ENCODE measurements at places on chromosomes 5 and 9.

GRCh38 chr5:143613329-143613728, 198.6 kb upstream of the HMHB1 start:
- H3K27ac ChIP-seq: no peak overlapping the region
- no peaks in the 10 kb centered on the region for H3K4me1 ChIP-seq

GRCh38 chr9:127349483-127350113, 47.4 kb upstream of the SLC2A8 start:
- no peak for DNase-seq
- no peaks in the 10 kb centered on the region for H3K27me3 ChIP-seq
- no peaks in the 10 kb centered on the region for H3K36me3 ChIP-seq
- peaks cover 7% of the 10 kb centered on the region for H3K4me1 ChIP-seq
- no peak overlapping the region for H3K27ac ChIP-seq

DNA sequence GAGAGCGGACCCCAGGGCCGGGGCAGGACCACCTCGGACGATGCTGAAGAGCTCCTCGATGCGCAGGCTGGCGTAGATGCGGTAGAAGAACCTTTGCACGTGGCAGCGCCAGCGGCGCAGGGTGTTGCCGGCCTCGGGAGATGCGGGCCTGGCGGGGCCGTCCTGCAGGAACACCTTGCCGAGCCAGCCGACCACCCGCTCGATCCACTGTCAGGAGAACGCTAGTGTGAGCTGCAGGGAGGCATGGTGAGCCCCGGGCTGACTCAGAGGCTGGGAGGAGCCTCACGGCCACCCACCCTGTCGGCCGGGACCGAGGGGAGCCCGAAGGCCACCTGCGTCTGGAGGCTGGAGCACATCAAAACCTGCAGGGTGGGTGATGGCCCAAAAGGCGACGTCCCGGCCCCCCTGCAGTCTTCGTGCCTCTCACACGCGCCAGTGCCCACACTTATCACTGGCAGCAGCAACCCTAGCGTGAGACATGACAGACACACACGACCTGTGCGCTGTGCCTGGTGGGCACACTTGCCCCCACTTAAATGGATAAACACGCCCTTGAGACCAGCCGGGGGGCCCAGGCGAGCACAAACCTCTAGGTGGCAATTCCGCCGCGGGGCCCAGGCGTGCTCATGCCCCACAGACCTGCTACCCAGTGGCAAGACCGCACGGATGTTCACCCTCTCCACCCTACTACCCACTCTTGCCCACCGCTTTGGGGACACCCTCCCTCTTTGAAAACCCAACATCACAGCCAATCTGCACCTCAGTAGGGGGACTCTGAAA, 3.3 kb downstream of the ANAPC2 start:
- H3K36me3 ChIP-seq: peaks cover 72% of the 10 kb centered on the region
- no peak overlapping the region for H3K27ac ChIP-seq
- peaks cover 17% of the 10 kb centered on the region for H3K4me1 ChIP-seq

- H3K4me3 ChIP-seq: no peak overlapping the region
- DNase-seq: no peak
- H3K4me1 ChIP-seq: no peaks in the 10 kb centered on the region
- no peaks in the 10 kb centered on the region for H3K36me3 ChIP-seq
- no peaks in the 10 kb centered on the region for H3K27me3 ChIP-seq
Observed at GRCh38 chr5:156093024-156093423, 233.9 kb upstream of the SGCD start.

GRCh38 chr9:106766616-106767015, 96.3 kb upstream of the ZNF462 start:
- no peak overlapping the region for H3K27ac ChIP-seq
- peaks cover 4% of the 10 kb centered on the region for H3K4me1 ChIP-seq
- H3K36me3 ChIP-seq: no peaks in the 10 kb centered on the region
- no peak for DNase-seq
- H3K27me3 ChIP-seq: no peaks in the 10 kb centered on the region
- no peak overlapping the region for H3K4me3 ChIP-seq

DNA sequence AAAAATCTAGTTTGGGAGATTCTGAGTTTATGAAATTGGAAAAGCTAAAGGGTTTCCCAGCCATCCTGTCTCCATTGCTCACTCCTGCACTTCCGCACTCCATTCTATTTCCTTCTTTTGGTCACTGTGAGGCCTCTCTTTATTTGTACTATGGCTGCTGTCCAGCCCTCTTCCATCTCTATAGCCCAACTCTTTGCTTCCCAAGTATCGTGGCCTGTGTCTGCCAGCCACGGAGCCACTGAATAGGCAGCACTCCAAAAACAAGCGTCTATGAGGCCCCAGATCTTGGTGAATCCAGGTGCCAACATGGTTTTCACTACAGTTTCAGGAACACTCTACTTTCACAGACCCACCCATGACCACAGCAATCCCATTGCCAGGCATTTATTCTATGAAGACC, 37.2 kb downstream of the GRAMD2B start:
- H3K27me3 ChIP-seq: no peaks in the 10 kb centered on the region
- DNase-seq: no peak
- H3K36me3 ChIP-seq: peaks cover 5% of the 10 kb centered on the region
- no peak overlapping the region for H3K27ac ChIP-seq

GRCh38 chr5:120621339-120621738, 157.2 kb downstream of the PRR16 start:
- H3K27ac ChIP-seq: no peak overlapping the region
- no peaks in the 10 kb centered on the region for H3K27me3 ChIP-seq
- H3K36me3 ChIP-seq: no peaks in the 10 kb centered on the region
- H3K4me3 ChIP-seq: no peak overlapping the region
- H3K4me1 ChIP-seq: no peaks in the 10 kb centered on the region

GRCh38 chr5:124655921-124656511, 90.4 kb downstream of the ZNF608 start:
- DNase-seq: peak; percentile 67
- H3K4me1 ChIP-seq: peaks cover 17% of the 10 kb centered on the region
- H3K4me3 ChIP-seq: no peak overlapping the region
- no peaks in the 10 kb centered on the region for H3K27me3 ChIP-seq
- peak overlapping the region; percentile 28 for H3K27ac ChIP-seq

GRCh38 chr9:2691212-2691611, 26.1 kb upstream of the KCNV2 start:
- no peak overlapping the region for H3K27ac ChIP-seq
- H3K4me3 ChIP-seq: no peak overlapping the region
- DNase-seq: peak; percentile 45
- no peaks in the 10 kb centered on the region for H3K27me3 ChIP-seq

- no peaks in the 10 kb centered on the region for H3K4me1 ChIP-seq
- no peak overlapping the region for H3K4me3 ChIP-seq
Observed at GRCh38 chr5:82766206-82766605, 311.0 kb downstream of the TMEM167A start.

DNA sequence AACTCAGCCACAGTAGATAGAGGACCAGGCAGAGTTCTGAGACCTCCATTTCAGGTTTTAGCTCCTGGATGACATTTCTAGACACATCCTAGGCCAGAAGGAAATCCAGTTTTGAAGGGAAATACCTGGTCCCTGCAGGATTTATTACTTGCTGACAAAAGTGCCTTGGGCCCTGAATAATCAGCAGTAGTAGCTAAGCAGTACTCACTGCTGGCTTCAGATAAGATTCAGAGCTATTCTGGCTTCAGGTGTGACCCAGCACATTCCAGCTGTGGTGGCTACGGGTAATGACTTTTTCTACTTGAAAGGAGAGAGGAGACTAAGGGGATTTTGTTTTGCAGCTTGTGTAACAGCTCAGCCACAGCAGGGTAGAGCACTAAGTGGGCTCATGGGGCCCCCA, 34.0 kb downstream of the NDUFAF2 start:
- no peaks in the 10 kb centered on the region for H3K36me3 ChIP-seq
- no peak overlapping the region for H3K4me3 ChIP-seq
- H3K27ac ChIP-seq: no peak overlapping the region
- H3K4me1 ChIP-seq: peaks cover 9% of the 10 kb centered on the region
- peak; percentile 87 for DNase-seq
- H3K27me3 ChIP-seq: no peaks in the 10 kb centered on the region

- H3K27me3 ChIP-seq: no peaks in the 10 kb centered on the region
- no peak overlapping the region for H3K27ac ChIP-seq
- no peak for DNase-seq
Observed at GRCh38 chr9:20314981-20315380, 307.3 kb downstream of the MLLT3 start.

DNA sequence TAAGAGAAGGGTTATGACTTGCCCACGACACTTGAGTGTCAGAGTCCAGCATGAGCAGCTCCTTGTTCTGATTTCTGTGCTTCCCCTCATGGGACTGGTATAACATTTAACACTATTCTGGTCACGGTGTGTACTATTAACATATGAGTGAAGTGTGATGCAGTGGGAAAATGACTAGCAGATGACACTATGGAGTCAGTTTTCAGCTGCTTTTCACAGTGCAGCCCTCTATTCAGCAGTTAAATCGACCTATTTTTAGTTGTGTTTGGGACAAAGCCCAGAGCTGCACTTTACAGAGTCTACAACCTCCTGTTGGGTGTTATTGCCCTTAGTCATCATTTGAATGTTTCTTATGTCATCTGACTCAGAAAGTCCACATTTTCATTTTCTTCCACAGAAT, 59.1 kb downstream of the CHSY3 start:
- H3K4me1 ChIP-seq: no peaks in the 10 kb centered on the region
- H3K4me3 ChIP-seq: no peak overlapping the region
- H3K27me3 ChIP-seq: no peaks in the 10 kb centered on the region
- no peaks in the 10 kb centered on the region for H3K36me3 ChIP-seq

- peaks cover 55% of the 10 kb centered on the region for H3K36me3 ChIP-seq
- no peak overlapping the region for H3K4me3 ChIP-seq
- H3K27ac ChIP-seq: no peak overlapping the region
- no peak for DNase-seq
Observed at GRCh38 chr5:172421-172820, 18.9 kb upstream of the LRRC14B start.

GRCh38 chr5:37197340-37198050, 51.7 kb downstream of the CPLANE1 start:
- H3K27ac ChIP-seq: no peak overlapping the region
- H3K36me3 ChIP-seq: peaks cover 12% of the 10 kb centered on the region
- H3K4me3 ChIP-seq: no peak overlapping the region
- no peaks in the 10 kb centered on the region for H3K27me3 ChIP-seq
- DNase-seq: no peak
- no peaks in the 10 kb centered on the region for H3K4me1 ChIP-seq

GRCh38 chr5:134020188-134020587, 15.4 kb upstream of the VDAC1 start:
- no peak overlapping the region for H3K4me3 ChIP-seq
- no peaks in the 10 kb centered on the region for H3K36me3 ChIP-seq

- H3K27ac ChIP-seq: peak overlapping the region; percentile 3
- H3K4me3 ChIP-seq: no peak overlapping the region
- H3K27me3 ChIP-seq: no peaks in the 10 kb centered on the region
- peak; percentile 42 for DNase-seq
Observed at GRCh38 chr5:143923634-143924266, 111.8 kb downstream of the HMHB1 start.

DNA sequence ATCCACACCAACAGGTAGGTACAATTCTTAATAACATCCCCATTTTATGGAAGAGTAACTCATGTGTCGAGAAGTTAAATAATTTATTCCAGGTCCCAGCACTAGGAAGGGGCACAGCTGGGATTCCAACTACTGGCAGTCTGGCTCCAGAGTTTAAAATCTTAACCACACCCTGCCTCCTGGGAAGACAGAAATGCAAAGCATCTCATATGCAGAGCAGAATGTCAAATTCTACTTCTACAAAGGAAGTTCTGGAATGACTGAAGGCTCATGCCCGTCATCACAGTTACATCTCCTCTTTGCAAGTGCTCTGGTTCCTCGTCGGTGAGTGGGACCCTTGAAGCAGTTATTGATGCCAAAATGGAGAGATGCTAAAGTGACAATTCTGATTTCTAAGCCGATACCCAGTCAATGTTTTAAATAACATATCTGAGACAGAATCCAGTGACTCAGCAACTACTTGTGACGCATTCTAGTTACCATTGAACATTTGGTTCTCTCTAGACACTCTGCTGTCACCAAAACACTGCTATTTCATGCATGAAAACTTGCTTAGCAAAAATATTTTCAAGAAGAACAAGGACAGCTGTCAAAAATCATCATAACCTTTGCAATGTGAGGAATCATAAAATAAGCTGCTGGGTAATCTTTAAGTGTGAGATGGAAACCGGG, 412.7 kb downstream of the CTNND2 start:
- H3K27me3 ChIP-seq: no peaks in the 10 kb centered on the region
- no peaks in the 10 kb centered on the region for H3K4me1 ChIP-seq
- no peak overlapping the region for H3K4me3 ChIP-seq
- no peaks in the 10 kb centered on the region for H3K36me3 ChIP-seq

- no peaks in the 10 kb centered on the region for H3K27me3 ChIP-seq
- DNase-seq: no peak
- no peak overlapping the region for H3K27ac ChIP-seq
- H3K4me1 ChIP-seq: no peaks in the 10 kb centered on the region
- H3K4me3 ChIP-seq: no peak overlapping the region
- no peaks in the 10 kb centered on the region for H3K36me3 ChIP-seq
Observed at GRCh38 chr9:97966493-97966892, 16.6 kb upstream of the ANP32B start.

GRCh38 chr5:134468921-134469400, 56.5 kb upstream of the JADE2 start:
- peaks cover 16% of the 10 kb centered on the region for H3K4me1 ChIP-seq
- H3K36me3 ChIP-seq: no peaks in the 10 kb centered on the region
- no peak overlapping the region for H3K27ac ChIP-seq
- no peaks in the 10 kb centered on the region for H3K27me3 ChIP-seq

DNA sequence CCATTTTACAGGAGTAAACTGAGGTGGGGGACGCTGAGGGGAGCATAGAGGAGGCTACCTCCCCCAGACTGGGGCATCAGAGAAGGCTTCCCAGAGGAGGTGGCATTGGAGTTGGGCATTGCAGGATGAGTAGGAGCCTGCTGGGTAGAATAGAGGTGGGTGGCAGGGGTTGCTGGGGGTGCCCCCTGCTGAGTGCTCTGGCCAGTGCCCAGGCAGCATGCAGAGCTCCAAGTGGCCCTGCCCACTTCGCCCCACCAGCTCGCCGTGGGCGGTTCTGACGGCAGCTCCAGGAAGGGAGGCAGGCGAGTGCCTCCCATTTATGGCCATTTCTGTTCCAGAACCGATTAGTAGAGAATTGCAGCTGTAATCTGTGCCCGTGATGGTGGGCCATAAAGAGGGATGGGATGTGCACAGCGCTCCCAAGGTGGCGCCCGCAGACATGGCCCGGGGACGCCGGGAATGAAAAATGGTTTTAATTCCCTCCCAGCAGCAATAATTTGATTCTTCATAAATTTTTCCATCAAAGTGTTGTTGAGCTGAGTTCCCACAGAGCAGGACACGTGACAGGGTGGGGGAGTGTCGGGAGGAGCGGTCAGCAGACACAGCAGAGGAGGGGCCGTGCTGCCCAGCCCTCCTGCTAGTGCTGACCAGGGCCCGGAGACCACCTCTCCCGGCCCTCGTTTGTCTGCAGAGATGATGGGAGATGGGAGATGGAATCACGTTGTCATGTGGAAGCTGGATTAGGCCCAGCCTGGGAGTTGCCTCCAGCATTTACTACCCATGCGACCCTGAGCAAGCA, 75.5 kb downstream of the LMX1B start:
- no peak for DNase-seq
- no peak overlapping the region for H3K27ac ChIP-seq
- no peaks in the 10 kb centered on the region for H3K4me1 ChIP-seq
- no peak overlapping the region for H3K4me3 ChIP-seq

GRCh38 chr9:97484134-97484533, 17.3 kb upstream of the TMOD1 start:
- H3K4me1 ChIP-seq: no peaks in the 10 kb centered on the region
- DNase-seq: no peak
- H3K27ac ChIP-seq: no peak overlapping the region
- no peaks in the 10 kb centered on the region for H3K27me3 ChIP-seq
- H3K36me3 ChIP-seq: no peaks in the 10 kb centered on the region
- no peak overlapping the region for H3K4me3 ChIP-seq

- no peaks in the 10 kb centered on the region for H3K36me3 ChIP-seq
- no peaks in the 10 kb centered on the region for H3K4me1 ChIP-seq
- no peak overlapping the region for H3K27ac ChIP-seq
- no peaks in the 10 kb centered on the region for H3K27me3 ChIP-seq
- no peak overlapping the region for H3K4me3 ChIP-seq
- DNase-seq: no peak
Observed at GRCh38 chr5:22577711-22578110, 275.4 kb downstream of the CDH12 start.
